ENCODE measurements at places on chromosomes 12 and 14. TPM values are rescaled to one million over a fixed set of nuclear protein-coding genes. Genes with fewer than 3 reads are reported as not detected.

SCNN1A gene
- total RNA-seq = 15.6 TPM

TCL1B gene
- total RNA-seq = not detected

PSMA3 gene
- 274 TPM for total RNA-seq

ABCC9 gene
- not detected for total RNA-seq

NGB gene
- total RNA-seq = not detected

SCN8A gene
- 1.9 TPM for total RNA-seq

RPS6KL1 gene
- 0.49 TPM for total RNA-seq

GLI1 gene
- 9.3 TPM for total RNA-seq

ST8SIA1 gene
- total RNA-seq = 0.06 TPM
